Activated CD4-positive, CD25-positive, alpha-beta regulatory T cell treated with anti-CD3 and anti-CD28 coated beads, Interleukin-2, amount 50 U/mL, for 24 hours (primary cell): ENCODE measurements at places on chromosomes 1 and 21.

DNA sequence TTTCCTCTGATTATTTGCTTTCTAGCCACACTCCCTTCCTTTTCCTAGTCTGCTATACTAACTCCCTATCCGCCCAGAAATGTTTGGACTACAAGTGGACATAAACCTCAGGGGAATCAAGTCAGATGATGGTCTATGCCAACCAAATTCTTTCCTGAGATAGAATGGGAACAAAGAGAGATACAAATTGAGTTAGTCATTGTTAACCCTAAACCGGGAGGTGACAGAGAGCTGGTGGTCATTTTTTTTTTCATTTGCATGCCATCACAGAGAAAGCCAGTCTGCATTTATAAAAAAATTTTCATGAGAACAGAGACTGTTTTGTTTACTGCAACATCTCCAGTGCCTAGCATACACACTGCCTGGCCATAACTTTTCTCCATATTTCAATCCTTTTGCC is 35.0 kb downstream of the MYSM1 start:
- ATAC-seq, result no peak

DNA sequence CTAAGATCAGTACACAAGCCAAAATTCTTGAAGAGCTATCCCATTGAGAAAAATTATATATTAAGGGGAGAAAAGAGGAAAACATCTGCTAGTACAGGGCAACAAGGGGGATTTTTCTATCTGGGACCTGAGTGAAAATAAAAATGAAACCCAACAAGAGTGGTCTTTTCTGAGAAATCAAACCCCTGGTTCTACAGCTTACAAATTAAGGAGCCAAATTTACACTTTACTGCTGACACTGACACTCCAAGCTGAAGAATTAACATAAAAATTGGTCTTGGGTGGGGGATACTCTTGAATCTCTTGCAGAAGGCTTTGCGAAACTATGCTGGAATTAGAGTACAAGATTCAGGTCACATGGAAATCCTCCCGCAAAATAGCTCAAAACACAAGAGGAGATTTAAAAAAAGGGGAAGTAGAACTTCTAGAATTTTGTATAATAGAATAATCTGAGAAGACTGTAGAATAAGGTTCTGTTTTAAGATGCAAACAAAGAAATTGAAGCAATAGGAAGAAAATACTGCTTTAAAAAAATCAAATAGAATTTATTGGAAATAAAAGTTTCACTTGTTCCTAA is 32.1 kb upstream of the HSPA13 start:
- no peak for ATAC-seq

DNA sequence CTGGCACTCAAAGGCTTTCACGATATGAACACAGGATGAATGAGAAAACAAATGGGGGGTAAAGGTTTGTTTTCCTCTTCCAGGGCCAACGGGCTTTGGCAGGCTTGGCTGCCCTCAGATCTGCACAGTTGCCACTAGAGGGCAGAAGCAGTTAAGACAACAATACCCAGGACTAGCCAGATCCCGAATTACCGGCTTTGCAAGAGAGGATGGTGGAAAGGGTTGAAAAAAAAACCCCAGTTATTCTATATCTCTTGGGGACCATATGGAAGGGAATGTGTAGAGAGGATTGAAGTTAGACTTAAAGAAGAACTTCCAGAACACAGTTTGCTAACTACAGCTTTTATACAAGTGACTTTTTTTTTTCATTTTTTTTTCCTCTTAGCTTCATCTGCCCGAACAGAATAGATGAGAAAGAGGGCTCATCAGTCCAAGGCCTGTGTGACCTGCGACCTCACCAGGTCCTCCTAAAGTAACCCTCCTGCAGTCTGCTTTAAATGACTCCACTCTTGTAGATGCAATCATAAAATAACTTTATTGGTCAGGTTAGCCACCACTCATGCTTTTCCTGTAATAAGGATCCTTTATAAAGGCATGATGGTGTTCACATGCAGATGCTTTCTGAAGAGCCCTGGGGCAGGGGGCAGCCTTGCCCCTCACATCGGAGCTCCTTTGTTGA is 10.7 kb downstream of the FMOD start:
- peak; percentile 71 for ATAC-seq

DNA sequence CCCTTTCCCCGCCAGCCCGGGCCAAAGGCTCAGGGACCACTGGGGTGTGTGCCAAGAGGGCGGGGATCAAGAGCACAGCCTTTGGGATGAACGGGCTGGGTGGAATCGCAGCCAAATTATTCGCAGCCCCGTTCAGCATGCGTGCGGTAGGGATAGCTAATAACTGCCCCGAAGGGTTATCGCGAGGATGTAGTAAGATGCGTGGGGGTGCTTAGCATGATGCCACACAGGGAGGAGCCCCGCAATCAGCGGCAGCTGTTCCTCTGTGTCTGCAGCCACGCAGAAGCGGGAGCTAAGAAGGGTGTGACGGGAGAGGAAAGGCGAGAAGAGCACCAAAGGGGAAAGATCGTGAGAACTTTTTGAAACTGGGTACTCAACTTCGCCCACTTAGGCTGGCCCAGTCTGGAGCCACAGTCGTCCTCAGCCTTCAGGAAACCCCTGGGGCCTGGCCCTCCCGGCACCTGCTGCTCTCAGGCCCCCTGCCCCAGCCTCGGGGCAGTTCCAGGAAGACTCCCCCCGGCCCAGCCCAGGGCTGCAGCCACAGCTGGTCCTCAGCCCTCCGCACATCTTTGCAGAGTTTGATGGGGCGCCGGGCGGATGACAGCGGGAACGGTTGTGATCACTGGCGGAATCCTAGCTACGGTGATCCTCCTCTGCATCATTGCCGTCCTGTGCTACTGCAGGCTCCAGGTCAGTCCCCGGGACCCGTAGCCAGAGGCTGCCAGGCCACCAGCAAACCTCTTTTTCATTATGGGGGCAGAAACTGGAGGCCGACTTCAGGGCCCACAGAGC is 64.9 kb downstream of the TOR1AIP2 start:
- ATAC-seq, result no peak
